Ovary (tissue), 10 donors: ENCODE measurements at places on chromosomes 3 and 15.

GRCh38 chr3:67349551-67350174 lies 304.7 kb downstream of the SUCLG2 start:
- DNase-seq = no peak

GRCh38 chr3:53836084-53836872 lies 9.9 kb downstream of the CHDH start:
- DNase-seq = no peak

- no peak for DNase-seq
Measured at GRCh38 chr15:72813345-72814004, 29.9 kb upstream of the ADPGK start.

- DNase-seq = no peak
Measured at GRCh38 chr3:149371001-149371722, 6.3 kb downstream of the TM4SF1 start.

GRCh38 chr3:186038360-186038759 lies 70.5 kb downstream of the ETV5 start:
- DNase-seq = no peak

- DNase-seq = no peak
Measured at GRCh38 chr15:29046281-29046810, 160.6 kb downstream of the APBA2 start.

DNA sequence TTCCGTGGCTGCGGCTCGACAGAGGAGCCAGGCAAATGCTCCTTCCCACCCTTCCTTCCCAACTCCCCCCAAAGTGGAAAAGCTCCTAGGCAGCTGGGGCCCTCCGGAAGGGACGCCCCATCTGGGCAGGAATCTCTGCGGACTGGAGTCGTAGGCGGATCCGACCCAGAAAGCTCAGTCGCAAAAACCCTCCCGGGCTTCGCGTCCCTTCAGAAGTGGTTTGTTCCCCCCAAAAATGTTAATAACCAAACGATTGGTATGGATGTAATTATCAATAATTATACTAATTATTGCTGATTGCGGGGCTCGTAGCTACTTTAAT lies 3.8 kb downstream of the RNU6-1 start:
- peak; percentile 32 for DNase-seq

GRCh38 chr3:23626442-23626841 lies 179.3 kb upstream of the UBE2E1 start:
- no peak for DNase-seq

DNA sequence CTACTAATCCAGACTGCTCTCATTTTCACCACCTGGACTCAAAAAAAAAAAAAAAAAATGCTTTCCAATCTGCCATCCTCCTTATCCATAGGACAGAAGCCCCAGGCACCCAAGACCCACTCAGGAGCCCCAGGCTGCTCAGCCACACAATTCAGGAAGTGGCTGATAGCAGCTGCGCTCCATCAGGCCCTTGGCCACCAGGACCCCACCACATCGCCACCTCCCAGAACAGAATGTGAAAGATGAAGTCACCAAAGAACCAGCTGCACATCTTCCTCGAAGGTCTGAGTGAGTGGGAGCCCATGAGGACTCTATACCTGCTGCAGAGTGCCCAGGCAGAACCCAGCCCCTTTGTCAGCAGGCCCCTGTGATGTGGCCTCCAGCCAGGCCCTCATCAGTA lies 19.5 kb downstream of the POC1A start:
- DNase-seq = no peak

DNA sequence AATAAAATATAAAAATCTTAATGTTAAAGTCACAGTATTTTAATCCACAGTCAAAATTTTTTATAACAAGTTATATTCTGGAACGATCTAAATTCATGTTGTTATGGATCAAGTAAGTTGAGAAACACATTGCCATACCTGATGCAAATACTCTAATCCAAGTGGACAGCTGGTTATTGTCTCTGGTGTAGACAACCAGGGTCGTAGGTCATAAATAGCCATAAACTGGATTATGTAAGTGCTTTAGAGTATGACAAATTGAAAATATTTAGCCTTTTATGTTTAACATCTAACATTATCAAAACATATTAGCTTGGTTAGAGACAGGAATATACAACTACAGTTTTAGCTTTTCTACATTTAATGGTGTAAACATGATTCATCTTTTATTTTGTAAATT lies 53.0 kb downstream of the PLSCR2 start:
- DNase-seq = no peak

- no peak for DNase-seq
Measured at GRCh38 chr3:93994056-93994455, 14.1 kb downstream of the ARL13B start.

DNA sequence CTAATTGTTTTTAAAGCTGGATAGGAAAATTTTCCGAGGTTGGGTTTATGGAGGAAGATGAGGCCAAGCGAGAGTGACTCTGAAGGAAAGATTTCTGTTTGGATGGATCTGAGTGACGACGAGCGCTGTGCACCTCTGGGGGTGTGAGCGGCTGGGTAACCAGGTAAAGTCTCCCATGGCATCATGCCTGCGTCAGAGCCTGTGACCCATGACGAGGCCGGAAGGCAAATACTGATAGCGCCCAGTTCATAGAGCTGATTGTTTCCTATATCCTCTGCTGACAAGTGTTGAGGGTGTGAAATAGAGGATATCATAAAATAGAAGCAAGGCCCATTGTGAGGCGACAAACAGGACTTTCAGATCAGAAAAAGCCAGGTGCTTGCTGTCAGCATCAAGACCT lies 33.7 kb upstream of the MAGEF1 start:
- DNase-seq = peak; percentile 16

GRCh38 chr3:49017971-49018706 lies at the start of gene DALRD3:
Gene DALRD3 (minus strand): TSS chr3:49018580. CDS start chr3:49018564, 16 bp downstream.
- DNase-seq = peak; percentile 74
